ENCODE measurements at places on chromosomes 1 and 21. TPM values are rescaled to one million over a fixed set of nuclear protein-coding genes. Genes with fewer than 3 reads are reported as not detected.

DNA sequence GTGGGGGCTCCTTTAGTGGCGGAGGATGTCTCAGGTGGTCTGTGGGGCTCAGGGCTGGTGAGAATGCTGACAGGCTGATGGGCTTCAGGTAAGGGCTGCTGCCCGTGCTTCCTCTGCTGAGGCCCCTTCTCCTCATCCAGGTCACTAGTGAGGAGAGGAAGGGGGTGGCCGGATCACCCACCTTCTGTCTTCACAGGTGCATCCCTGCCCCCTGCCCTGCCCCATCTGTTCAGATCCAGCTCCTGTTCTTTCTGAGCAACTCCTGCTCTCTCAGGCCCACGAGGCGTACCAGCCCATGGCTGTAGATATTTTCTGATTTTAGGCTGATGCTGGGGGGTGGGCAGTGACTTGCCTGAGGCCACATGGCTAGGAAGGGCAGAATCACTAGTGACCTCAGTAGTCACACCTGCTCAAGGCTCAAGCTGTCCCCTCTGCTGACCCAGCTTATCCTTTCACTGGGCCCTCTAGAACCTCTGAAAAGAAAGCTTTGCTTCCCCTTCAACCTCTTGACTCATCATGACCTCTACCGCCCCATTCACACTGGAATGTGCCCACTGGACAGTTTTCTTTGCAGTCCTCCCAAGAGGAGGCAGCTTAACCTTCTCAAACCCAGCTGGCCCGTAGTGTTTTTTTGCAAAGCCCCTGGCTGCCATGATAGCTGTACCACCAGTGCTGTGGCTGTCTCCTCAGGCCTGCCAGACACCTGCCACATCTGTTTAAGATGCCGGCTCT lies 14.8 kb downstream of the DCST2 start:
- DNase-seq = no peak

DNA sequence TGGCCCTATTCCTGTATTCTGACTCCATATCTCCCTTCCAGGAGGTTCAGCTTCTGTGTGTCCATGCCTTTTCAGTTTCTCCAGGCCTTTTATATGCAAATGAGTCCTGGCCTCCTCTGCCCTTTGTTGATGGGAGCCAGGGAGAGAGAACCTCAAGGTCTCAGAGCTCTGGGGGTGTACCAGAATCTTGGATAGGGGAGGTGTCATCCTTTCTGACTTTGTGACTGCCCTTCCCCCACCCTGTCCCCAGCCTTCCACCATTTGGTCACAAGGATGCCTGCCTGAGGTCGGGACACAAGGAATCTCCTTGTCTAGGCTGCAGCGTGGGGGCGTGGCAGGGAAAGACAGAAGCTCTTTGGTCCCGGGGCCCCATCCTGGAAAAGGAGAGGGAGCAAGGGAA lies 18.6 kb downstream of the LURAP1 start:
- DNase-seq = no peak

The FBLIM1 gene
- 46.2 TPM for total RNA-seq

GRCh38 chr1:2135441-2135841 lies 59.1 kb downstream of the FAAP20 start:
- DNase-seq = peak; percentile 41

- no peak for DNase-seq
Measured at GRCh38 chr1:150186789-150187559, 37.3 kb downstream of the PLEKHO1 start.

The URB2 gene
- 8.2 TPM for total RNA-seq

DNA sequence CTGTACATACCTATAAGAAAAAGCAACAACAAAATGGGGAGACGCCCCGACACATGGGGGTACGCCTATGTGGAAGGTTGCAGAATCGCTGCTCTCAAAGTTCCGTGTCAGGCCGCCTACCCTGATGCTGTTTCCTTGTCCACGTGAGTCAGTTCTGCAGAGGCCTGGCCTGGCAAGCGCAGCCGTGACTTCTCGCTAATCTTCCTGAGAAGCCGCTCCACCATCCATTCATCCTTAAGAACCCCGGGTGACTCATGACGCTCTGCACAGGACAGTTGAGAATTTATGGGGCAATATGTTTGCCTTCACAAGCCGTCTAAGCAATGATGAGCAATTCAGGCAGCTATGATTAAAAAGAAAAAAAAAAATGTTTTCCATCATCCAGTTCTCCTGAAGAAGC lies 122.3 kb upstream of the TMPRSS2 start:
- no peak for DNase-seq

DNA sequence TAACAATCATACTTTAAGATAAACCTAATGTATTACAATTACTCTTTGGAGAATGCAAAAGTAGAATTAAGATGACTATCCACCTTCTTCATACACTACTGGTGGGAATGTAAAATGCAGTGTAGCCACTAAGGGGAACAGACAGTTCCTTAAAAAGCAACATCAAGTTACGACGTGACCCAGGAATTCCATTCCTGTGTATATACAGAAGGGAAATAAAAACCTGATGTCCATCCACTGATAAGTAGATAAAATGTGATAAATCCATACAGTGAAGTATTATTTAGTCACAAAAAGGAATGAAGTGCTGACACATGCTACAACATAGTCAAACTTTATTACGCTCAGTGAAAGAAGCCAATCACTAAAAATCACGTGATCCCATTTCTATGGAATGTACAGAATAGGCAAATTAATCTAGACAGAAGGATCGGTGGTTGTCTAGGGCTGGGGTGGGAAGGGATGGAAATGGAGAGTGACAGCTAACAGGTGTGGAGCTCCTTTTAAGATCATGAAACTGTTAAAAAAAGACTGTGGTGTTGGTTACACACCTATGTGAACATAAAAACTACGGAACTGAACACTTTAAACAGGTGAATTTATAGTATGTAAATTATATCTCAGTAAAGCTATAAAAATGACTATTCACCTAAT lies 42.1 kb downstream of the NRIP1 start:
- no peak for DNase-seq

The THEM5 gene
- total RNA-seq = not detected

- no peak for DNase-seq
Measured at GRCh38 chr1:77975386-77975785, 3.5 kb downstream of the FUBP1 start.

GRCh38 chr1:115505148-115505571 lies 136.6 kb upstream of the VANGL1 start:
- DNase-seq = no peak

The SPRR2A gene
- not detected for total RNA-seq

DNA sequence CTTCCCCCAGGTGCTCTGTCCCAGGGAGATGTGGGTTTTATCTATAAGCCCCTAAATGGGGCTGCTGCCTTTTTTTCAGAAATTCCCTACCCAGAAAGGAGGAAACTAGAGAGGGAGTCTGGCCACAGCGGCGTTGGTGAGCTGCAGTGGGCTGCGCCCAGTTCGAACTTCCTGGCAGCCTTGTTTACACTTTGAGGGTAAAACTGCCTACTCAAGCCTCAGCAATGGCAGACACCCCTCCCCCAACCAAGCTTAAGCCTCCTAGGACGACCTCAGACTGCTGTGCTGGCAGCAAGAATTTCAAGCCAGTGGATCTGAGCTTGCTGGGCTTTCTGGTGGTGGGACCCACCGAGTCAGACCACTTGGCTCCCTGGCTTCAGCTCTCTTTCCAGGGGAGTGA lies 46.2 kb upstream of the PAPPA2 start:
- DNase-seq = no peak

DNA sequence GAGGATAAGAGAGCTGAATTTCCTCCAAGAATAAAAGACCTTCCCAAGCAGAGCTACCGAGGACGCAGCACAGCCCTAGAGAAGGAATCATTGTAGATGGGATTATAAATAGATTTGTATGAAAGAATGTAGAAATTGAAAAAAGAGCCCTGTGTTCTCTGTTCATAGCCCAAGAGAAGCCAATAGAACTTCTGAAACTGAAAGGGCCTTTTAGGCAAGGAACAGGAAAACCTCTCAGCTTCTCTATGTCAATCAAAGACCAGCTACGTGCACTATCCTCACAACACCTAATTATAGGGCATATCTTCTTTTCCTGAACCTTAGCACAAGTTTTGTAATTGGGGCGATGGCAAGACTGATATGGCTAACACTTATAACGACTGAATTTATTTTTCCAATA lies 192.4 kb upstream of the RNPC3 start:
- DNase-seq = no peak

DNA sequence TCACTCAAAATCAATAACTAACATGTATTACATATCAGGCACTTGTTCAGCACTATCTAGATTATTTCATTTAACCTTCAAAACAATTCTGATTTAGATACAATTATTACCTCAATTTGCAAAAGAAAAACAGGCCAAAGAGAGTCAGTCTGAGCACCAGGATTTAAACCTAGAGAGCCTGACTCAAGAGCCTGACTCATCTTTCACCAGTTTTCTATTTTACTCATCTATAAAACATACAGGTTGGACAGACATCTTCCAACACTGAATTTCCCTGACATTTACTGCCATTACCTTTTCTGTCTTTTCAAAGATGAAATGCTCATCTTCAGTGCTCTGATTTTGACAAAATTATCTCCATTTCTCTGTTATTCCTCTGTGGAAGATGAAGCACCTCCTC lies 116.5 kb downstream of the MRPL39 start:
- no peak for DNase-seq

- DNase-seq = no peak
Measured at GRCh38 chr21:37536616-37537278, 170.2 kb downstream of the DYRK1A start.

DNA sequence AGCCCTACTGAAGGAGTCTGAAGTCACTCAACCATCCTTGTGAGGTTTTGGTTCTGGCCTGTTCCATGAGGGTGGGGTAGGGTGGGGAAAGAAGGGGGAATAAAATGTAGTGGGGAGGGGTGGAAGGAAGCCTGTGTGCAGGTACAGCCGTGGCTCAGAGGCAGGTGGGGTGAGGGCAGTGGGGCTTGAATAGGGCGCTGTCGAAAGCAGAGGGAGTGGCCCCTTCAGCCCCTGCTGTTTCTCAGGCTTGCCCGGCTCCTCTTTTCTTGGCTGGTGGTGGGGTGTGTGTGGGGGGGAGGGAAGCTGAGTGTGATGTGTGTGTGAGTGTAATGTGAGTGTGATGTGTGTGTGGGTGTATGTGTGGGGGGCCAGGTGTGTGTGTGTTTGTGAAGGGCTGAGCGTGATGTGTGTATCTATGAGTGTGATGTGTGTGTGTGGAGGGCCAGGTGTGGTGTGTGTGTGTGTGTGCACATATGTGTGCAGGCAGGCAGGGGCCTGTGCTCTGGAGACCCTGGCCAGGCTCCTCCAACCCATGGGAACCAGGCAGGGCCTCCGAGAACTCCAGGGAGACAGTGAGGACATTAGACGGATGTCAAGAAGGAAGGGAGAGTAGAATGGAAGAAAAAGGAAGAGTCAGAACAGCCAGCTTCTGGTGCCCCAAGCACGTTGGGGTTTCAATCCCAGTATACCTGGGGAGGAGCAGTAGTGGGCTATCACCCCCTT lies 9.0 kb downstream of the SOX13 start:
- no peak for DNase-seq

GRCh38 chr1:156226782-156227181 lies 14.0 kb downstream of the PMF1 start:
- no peak for DNase-seq

- DNase-seq = no peak
Measured at GRCh38 chr21:37450445-37450941, 83.9 kb downstream of the DYRK1A start.

DNA sequence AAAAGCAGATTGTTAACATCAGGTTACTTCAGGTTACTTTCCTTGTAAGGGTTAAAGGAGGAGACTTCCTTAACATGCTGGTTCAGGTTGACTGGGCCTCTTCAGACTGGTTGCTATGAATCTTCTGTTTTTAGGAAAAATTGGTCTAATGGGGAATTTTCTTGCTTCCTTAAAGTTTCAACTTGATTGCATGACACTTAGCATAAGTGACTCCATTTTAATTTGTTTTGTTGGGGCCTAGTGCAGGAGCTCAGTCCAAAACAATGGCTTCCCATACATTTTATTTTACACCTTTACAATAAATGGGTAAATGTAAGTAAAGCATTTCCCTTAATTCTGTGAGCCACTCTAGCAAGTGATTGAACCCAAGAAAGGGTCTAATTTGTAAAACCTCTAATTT lies 53.8 kb downstream of the SLC16A1 start:
- no peak for DNase-seq

DNA sequence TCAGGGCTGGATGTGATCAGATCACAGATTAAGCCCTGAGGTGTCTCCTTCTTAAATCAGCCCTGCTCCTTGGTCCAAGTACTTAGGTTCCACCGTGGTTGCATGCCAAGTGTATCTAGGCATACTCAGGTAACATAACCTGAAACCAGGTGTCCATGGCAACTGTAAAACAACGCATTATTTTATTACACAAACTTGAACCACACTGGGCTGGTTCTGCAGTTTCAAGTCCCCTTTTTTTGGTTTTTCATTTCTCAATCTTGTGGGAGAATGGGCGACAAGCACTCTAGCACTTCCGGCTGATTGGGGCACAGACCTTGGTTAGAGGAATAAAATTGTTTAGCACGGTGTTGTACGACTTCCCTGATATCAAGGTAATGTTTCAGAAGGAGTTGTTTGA lies 65.2 kb downstream of the GBP6 start:
- no peak for DNase-seq

DNA sequence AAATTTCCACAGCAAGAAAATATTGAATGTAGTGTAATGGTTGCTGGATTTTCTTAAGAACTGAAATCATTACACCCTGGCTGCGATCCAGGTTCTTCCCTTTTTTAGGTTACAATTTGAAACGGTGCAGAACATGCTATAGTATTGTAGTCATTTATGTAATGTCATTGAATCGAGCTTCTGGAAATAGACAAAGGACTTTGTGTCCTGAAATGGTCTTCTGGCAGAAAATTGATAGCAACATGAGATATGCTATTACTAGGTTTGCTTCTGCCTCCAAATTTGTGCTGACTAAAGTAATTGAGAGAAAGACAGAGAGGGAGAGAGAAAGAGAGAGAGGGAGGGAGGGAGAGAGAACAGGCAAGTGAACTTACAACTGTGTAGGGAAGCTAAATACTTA lies 146.2 kb upstream of the NFIA start:
- DNase-seq = no peak

GRCh38 chr1:227370533-227371254 lies 52.4 kb upstream of the CDC42BPA start:
- DNase-seq = no peak

DNA sequence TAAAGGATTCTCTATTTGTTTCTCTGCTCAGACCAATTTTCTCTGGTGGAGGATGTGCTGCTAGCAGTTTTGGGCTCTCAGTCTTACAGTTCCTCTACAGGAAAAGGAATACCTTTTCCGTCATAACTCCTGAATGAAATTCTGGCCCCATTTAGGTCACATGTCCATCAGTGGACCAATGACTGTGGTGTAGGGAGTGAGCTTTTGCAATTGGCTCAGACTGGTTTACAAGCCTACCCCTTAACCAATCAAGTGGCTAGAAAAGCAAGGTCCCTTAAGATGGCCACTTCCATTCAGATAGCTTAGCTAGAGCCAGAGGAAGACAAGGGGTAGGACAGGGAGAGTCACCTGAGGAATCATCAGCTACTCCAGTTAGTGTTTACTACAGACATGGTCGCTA lies 16.4 kb upstream of the ZNF281 start:
- no peak for DNase-seq

GRCh38 chr1:57109247-57109646 lies 143.4 kb upstream of the C8B start:
- DNase-seq = no peak

The IL12RB2 gene
- total RNA-seq = 1.3 TPM
